ENCODE measurements at places on chromosomes 5 and 9. TPM values are rescaled to one million over a fixed set of nuclear protein-coding genes. Genes with fewer than 3 reads are reported as not detected.

The ACTBL2 gene
- polyA plus RNA-seq = 0.10 TPM

The FOXD1 gene
- 4.3 TPM for polyA plus RNA-seq

The ASPN gene
- polyA plus RNA-seq = not detected

The TMEM8B gene
- polyA plus RNA-seq = 1.9 TPM

The TMEM252 gene
- not detected for polyA plus RNA-seq

The RABEPK gene
- polyA plus RNA-seq = 30.6 TPM

The REEP2 gene
- 3.6 TPM for polyA plus RNA-seq

The ZNF454 gene
- not detected for polyA plus RNA-seq

The CBY3 gene
- not detected for polyA plus RNA-seq

The MELK gene
- polyA plus RNA-seq = 37.2 TPM

The C9 gene
- not detected for polyA plus RNA-seq

The UHRF2 gene
- polyA plus RNA-seq = 31.9 TPM

The SOHLH1 gene
- not detected for polyA plus RNA-seq

The TMEM250 gene
- polyA plus RNA-seq = 27.9 TPM

The SLC22A4 gene
- polyA plus RNA-seq = 2.1 TPM

- DNase-seq = no peak
Measured at GRCh38 chr5:144315994-144316634, 145.4 kb downstream of the KCTD16 start.

DNA sequence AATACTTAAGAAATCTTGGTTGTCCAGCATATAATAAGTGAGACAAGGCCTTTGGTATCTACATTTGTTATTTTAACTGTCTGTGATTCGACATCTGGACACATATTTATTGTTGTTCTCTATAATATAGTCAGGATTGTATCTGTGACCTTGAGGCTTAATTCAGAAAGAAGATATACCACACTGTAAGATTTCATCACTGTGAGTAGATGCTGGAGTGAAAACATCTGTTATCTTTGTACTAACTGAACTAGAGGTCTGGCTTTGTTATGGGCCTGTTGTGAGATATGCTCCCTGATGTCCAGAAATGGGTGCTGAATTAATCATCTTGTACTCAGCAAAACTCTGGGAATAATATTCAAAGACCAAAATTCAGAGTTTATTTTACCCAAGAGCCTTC lies 148.5 kb downstream of the ISOC1 start:
- no peak for DNase-seq

- no peak for DNase-seq
Measured at GRCh38 chr9:24776226-24776625, 230.5 kb upstream of the IZUMO3 start.

DNA sequence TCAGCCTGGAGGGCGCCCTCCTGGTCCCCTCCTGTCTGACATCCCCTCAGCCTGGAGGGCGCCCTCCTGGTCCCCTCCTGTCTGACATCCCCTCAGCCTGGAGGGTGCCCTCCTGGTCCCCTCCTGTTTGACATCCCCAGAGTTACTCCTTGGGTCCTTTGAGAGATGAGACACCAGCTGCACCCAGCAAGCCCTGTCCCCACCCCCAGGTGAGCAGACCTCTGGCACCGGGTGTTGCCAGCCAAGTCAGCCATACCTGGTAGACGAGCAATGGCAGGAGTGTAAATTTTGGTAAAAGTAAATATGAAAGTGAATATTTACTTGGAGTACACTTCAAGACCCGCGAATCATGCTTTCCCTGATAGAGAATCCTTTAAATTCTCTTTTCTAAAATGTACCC lies 25.4 kb downstream of the EXOC3 start:
- DNase-seq = no peak

- no peak for DNase-seq
Measured at GRCh38 chr9:35277171-35277520, 115.3 kb downstream of the UNC13B start.

- peak; percentile 23 for DNase-seq
Measured at GRCh38 chr5:132001647-132002561, 9.6 kb downstream of the ACSL6 start.

DNA sequence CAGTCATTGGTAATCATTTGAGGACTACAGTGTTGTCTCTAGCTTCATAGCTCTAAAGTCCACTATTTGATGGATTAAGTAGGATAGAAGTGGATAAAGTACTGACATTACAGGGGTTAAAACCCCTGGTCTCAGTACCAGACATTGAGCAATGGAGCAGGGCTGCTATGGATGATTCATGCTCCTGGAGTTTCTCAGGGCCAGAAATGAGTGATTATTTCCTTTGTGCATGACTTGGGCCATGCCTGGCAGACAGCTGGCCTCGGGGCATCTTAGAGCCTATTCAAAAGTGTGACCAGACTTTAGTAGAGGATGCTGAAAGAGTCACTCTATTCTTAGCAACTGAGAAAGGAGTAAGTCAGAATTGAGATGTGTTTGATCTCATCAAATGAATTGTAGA lies 350.7 kb upstream of the TLE4 start:
- DNase-seq = peak; percentile 87

GRCh38 chr5:170662966-170663365 lies 120.6 kb upstream of the GABRP start:
- no peak for DNase-seq

GRCh38 chr5:8956659-8957058 lies 589.2 kb downstream of the SEMA5A start:
- no peak for DNase-seq

DNA sequence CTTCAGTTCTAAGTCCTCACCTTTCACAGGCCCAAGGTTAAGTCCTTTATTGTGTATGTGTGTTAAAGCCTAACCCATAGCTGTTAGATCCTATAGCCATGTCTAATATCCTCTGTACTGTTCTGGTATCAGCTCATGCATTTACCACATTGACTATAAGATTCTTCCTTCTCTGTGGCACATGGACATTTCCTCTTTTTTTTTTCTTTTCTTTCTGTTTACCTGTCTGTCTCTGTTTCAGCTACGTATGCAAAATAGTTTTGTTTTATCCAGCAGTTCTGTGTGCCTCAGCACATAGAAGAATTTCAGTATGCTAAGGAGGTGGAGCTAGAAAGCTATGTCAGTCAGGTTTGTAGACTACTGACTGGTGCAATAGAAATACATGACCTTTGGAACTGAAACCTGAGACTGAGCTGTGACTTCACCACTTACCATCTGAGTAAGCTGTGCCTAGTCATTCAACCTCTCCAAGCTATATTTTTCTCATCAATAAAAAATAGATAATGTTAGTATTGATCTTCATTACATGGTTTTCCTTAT lies 155.6 kb upstream of the VLDLR start:
- DNase-seq = peak; percentile 40

GRCh38 chr5:95283761-95284571 lies 928 bp downstream of the MCTP1 start:
- DNase-seq = peak; percentile 35

- DNase-seq = no peak
Measured at GRCh38 chr9:72294936-72295335, 70.1 kb downstream of the ZFAND5 start.

GRCh38 chr5:76522103-76522935 lies 100.9 kb downstream of the F2RL2 start:
- DNase-seq = no peak

GRCh38 chr5:141510850-141511601 lies 22.1 kb downstream of the PCDHGC5 start:
- DNase-seq = no peak

DNA sequence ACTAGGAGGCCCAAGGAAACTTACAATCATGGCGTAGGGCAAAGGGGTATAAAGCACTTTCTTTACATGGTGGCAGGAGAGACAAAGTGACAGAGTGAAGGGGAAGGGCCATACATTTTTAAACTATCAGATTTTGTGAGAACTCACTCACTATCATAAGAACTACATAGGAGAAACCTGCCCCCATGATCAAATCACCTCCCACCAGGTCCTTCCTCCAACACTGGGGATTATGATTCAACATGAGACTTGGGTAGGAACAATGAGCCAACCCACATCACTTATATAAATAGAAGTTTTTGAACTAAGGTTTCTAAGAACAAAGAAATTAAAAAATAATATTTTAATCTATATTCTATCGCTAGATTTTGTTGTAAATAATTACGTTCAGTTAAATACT lies 460.3 kb upstream of the TYRP1 start:
- DNase-seq = no peak

DNA sequence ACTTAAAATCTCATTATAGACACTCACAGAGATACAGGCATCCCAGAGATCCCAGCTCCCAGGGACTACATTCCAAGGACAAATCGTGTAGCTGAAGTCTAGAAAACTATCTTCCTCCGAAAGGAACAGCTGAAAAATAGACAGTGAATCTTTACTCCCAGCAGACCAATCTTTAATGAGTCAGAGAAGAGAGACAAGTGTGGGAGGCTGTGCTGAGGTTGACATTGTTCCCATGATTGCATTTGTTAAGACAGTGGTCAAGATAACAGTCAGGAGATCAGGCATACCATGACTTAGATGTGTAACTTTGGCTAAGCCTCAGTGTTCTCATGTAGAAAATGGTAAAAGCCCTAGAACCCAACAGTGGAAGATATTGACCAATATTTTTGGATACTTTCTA lies 120.7 kb downstream of the PAPPA start:
- DNase-seq = no peak

DNA sequence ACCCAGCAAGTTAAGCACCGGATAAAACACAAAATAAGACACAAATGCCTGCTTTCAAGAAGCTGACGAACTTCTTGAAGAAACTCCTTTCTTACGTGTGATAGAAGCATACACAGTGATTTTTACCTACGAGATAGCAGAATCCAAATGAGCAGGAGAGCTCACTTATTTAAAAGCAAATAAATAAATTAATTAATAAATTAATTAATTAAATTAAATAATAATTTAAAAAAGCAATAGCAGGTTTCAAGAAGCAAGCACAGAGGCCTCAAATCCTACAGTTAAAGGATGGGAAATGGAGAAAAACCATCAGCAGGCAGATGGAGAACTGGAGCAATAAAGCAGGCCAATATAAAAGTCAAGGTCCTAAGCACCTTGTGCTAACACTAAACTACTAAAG lies 17.3 kb downstream of the LEAP2 start:
- DNase-seq = no peak

DNA sequence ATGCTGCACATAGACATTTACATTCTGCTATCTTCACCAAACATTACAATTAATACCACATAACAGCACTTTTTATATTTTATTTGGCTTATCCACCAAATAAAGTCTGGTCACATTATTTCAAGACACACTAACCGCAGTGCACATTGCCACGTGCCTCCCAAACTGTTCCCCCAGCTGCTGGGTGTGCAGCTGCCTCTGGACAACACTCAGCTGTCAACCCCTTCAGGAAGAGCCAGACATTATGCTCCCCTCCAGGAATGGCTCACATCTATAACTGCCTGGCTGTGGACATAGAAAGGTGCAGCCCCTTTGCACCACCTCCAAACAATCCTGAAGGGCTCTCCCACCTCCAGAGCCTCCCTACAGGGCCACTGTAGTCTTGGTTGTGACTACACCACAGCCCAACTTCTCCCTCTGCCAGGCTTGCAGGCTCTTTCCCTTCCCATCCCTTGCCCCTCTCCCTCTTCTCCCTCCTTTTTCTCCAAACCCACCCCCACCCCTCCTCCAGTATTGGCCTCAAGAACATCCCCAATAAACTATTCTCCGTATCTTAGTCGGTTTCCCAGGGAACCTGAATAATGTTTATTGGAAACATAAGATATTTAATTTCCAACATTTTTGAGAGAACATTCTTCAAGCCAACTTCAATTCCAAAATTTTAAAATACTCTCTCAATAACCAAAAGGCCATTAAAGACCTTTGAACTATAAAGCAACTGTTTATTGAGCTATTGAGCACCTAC lies 372.3 kb downstream of the CTNND2 start:
- DNase-seq = no peak

DNA sequence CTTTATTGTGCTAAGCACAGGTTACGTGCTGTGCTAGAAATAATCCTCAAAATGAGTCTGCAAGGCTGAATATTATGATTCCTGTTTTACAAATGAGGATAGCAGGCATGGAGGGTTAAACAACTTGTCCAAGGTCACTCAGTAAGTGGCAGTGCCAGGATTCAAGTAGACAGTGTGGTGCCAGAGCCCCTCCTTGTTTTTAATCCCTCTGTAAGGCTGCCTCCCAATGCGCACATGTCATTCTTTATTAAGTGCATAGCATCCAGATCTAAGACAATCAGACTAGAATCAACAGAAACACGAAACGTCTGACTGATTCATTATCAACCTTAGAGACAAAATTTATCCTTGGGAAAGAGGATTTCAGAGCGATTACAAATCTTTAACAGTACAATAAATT lies 199.6 kb downstream of the SMARCA2 start:
- DNase-seq = no peak

DNA sequence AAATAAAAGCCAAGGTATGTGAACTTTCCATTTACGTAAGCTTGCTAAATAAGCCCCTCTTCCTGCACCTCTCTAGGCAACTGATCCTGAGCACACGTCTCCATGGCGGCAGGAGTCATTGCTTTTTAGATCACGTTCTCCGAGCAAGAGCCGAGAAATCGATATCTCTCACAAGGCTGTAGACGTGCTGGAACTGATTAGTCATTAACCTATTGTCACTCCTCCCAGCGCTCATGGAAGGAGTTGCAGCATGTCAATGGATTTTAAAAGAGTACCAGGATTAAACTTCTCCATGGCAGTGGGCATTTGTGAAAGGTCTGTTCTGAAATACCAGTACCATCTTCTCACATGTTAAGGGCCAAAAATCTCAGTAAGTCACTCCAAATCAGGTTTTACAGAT lies 4.7 kb upstream of the ADCY2 start:
- no peak for DNase-seq

DNA sequence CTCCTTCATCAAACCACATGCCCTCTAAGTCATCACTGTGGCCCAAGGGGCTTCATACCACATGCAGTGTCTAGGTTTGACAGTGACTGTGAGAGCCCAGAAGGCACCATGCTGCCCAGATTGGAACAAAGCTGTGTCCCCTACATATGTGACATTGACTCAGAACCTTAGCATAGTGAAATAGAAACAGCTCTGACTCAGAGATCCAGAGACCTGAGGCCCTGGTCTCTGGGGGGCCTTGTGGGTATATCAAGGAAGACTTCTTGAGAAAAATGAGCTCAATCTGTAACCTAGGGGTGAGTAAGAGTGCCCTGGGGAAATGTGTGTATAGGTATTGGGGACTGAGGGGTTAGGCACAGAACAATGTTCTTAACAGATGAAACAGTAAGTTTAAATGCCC lies 7.1 kb upstream of the ENTREP1 start:
- no peak for DNase-seq

Data from mammary epithelial cell (primary cell).